ENCODE measurements at places on chromosomes 6 and 20. TPM values are rescaled to one million over a fixed set of nuclear protein-coding genes. Genes with fewer than 3 reads are reported as not detected.
A peak's percentile ranks its signal among the peaks of the same experiment; 100 is the strongest.

- no peak overlapping the region for H3K4me3 ChIP-seq
- no peak for DNase-seq
- H3K36me3 ChIP-seq, result no peaks in the 10 kb centered on the region
- no peak overlapping the region for H3K27ac ChIP-seq
- peaks cover 13% of the 10 kb centered on the region for H3K4me1 ChIP-seq
Measured at GRCh38 chr20:59102841-59103299, 60.3 kb upstream of the PRELID3B start.

Gene BPIFA1
- not detected for total RNA-seq

Gene PARD6B
- total RNA-seq, result 6.0 TPM

Gene MUCL3
- total RNA-seq, result not detected

GRCh38 chr6:1001655-1002349 is 308.9 kb upstream of the EXOC2 start:
- no peak overlapping the region for H3K27ac ChIP-seq
- H3K4me1 ChIP-seq, result no peaks in the 10 kb centered on the region
- no peaks in the 10 kb centered on the region for H3K36me3 ChIP-seq
- H3K4me3 ChIP-seq, result no peak overlapping the region
- DNase-seq, result no peak

DNA sequence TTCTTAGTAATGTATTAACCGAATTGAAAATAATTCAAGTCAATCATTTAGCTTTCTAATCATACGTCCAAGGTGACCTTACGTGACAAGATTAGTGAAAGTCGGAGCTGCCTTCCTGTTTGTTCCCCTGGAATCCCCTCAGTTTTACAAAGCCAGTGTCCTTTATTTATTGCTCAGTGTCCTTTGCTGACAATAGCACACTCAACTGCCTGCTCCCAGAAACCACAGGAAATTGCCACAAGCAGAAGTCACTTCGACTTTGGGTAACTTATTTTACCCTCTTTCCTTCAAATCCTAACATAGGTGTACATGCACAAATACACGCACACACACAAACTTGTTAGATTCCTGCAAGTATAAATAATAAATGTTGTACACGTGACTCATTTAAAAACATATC is 1167.7 kb upstream of the ADGRB3 start:
- no peaks in the 10 kb centered on the region for H3K4me1 ChIP-seq
- H3K4me3 ChIP-seq, result no peak overlapping the region
- no peak overlapping the region for H3K27ac ChIP-seq
- no peaks in the 10 kb centered on the region for H3K36me3 ChIP-seq
- no peak for DNase-seq

DNA sequence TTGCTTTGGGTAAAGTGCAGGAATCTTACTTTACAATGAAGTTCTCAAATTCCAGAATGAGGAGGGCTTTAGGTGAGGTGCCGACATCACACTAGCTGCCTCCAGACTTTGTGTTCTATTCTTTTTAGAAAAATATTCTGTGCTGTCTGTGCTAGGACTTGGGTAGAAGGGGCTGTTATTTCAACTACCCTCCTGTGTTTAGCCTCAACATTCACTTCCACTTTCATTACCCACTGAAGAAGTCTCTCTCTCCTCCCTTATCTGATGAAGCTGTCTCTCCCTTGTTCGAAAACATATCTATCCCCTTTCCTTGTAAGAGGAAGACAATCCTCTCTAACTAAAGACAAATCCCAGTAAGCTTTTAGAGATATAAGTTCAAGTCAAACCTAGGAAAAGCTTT is 25.0 kb upstream of the BRPF3 start:
- H3K27me3 ChIP-seq, result no peaks in the 10 kb centered on the region
- peaks cover 25% of the 10 kb centered on the region for H3K4me1 ChIP-seq
- H3K36me3 ChIP-seq, result peaks cover 8% of the 10 kb centered on the region
- H3K27ac ChIP-seq, result peak overlapping the region; percentile 21
- no peak for DNase-seq
- no peak overlapping the region for H3K4me3 ChIP-seq

GRCh38 chr20:48703511-48704219 is 124.1 kb downstream of the PREX1 start:
- no peaks in the 10 kb centered on the region for H3K27me3 ChIP-seq
- no peak overlapping the region for H3K4me3 ChIP-seq
- peak overlapping the region; percentile 36 for H3K27ac ChIP-seq

GRCh38 chr6:53048431-53049195 is 16.6 kb upstream of the FBXO9 start:
- no peaks in the 10 kb centered on the region for H3K27me3 ChIP-seq
- H3K36me3 ChIP-seq, result peaks cover 2% of the 10 kb centered on the region
- peak; percentile 33 for DNase-seq
- H3K27ac ChIP-seq, result no peak overlapping the region
- peak overlapping the region; percentile 39 for H3K4me3 ChIP-seq
- H3K4me1 ChIP-seq, result peaks cover 22% of the 10 kb centered on the region

DNA sequence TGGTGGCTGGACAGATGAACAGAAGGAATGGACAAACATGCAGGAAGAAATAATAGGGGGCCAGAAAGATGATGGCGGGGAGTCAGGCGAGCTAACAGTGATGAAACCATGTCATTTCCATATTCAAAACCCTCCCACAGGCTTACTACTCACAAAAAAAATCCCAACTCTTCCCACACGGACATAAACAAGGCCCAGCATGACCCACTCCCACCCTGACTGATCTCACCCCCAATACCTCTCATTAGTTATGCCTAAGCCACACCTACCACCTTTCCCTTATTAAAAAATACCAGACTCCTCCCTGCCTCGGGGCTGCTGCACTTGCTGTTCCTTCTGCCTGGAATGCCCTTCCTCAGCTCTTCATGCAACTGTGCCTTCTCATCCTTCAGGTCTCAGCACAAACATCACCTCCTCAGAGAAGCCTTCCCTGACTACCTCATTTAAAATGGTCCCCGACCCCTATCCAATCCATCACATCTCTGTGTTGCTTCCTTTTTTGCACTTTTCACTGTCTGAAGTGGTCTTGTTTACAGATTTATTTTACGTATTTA is 145.8 kb downstream of the PREX1 start:
- no peak for DNase-seq
- no peaks in the 10 kb centered on the region for H3K27me3 ChIP-seq
- H3K4me3 ChIP-seq, result no peak overlapping the region
- peaks cover 29% of the 10 kb centered on the region for H3K4me1 ChIP-seq

DNA sequence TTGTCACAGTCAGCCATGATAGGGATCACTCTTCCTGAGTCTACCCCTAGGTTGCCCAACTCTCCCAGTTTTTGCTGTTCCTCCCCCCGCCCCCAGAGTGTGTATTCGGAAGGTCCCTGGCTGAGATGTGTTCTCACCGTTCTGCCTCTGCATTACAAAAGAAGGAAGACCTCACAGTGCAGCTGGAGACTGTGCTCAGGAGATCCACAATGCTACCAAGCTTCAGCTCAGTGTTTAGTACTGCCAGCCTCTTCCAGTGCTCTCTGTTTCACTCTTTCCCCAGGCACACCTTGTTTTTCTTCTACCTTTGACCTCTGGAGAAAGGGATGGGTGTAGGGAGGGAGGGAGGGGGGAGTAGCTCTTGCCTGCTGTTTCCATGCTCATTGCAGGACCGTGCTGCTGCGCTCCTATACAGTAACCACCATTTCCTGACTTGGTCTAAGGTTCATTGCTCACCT is 13.4 kb upstream of the MOCS1 start:
- no peak for DNase-seq
- H3K27ac ChIP-seq, result no peak overlapping the region
- H3K4me1 ChIP-seq, result no peaks in the 10 kb centered on the region
- H3K27me3 ChIP-seq, result no peaks in the 10 kb centered on the region

- DNase-seq, result no peak
- no peak overlapping the region for H3K27ac ChIP-seq
- no peaks in the 10 kb centered on the region for H3K36me3 ChIP-seq
- no peaks in the 10 kb centered on the region for H3K4me1 ChIP-seq
- H3K27me3 ChIP-seq, result no peaks in the 10 kb centered on the region
Measured at GRCh38 chr20:8589956-8590355, 457.9 kb downstream of the PLCB1 start.

GRCh38 chr6:42315991-42316970 is 98.6 kb upstream of the MRPS10 start:
- DNase-seq, result no peak
- no peak overlapping the region for H3K4me3 ChIP-seq
- no peaks in the 10 kb centered on the region for H3K27me3 ChIP-seq

DNA sequence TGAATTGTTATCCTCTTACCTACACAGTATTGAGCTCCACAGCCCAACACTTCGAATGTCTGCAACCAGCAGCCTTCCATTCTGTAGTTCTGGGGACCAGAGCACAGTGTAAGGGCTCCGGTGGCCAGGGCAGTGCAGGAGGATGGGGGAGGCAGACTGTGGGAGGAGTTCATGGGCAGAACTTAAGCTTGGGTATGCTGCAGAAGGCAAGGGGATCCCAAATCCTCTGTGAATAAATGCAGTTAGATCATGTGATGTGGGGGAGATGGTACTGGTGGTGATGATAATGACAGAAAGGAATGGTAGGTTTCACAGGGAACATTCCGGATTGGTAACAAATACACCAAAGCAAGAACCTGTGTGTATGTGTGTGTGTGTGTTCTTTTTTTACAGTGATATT is 26.5 kb upstream of the CNKSR3 start:
- no peaks in the 10 kb centered on the region for H3K27me3 ChIP-seq
- H3K27ac ChIP-seq, result no peak overlapping the region
- DNase-seq, result no peak
- H3K4me3 ChIP-seq, result no peak overlapping the region

GRCh38 chr20:18847226-18847755 is 33.7 kb downstream of the SCP2D1 start:
- no peak overlapping the region for H3K27ac ChIP-seq
- no peaks in the 10 kb centered on the region for H3K4me1 ChIP-seq
- H3K4me3 ChIP-seq, result no peak overlapping the region
- no peaks in the 10 kb centered on the region for H3K36me3 ChIP-seq
- DNase-seq, result no peak

- H3K4me1 ChIP-seq, result no peaks in the 10 kb centered on the region
- no peak overlapping the region for H3K27ac ChIP-seq
- DNase-seq, result no peak
- H3K36me3 ChIP-seq, result no peaks in the 10 kb centered on the region
- no peak overlapping the region for H3K4me3 ChIP-seq
Measured at GRCh38 chr6:139270249-139270648, 21.5 kb downstream of the TXLNB start.

DNA sequence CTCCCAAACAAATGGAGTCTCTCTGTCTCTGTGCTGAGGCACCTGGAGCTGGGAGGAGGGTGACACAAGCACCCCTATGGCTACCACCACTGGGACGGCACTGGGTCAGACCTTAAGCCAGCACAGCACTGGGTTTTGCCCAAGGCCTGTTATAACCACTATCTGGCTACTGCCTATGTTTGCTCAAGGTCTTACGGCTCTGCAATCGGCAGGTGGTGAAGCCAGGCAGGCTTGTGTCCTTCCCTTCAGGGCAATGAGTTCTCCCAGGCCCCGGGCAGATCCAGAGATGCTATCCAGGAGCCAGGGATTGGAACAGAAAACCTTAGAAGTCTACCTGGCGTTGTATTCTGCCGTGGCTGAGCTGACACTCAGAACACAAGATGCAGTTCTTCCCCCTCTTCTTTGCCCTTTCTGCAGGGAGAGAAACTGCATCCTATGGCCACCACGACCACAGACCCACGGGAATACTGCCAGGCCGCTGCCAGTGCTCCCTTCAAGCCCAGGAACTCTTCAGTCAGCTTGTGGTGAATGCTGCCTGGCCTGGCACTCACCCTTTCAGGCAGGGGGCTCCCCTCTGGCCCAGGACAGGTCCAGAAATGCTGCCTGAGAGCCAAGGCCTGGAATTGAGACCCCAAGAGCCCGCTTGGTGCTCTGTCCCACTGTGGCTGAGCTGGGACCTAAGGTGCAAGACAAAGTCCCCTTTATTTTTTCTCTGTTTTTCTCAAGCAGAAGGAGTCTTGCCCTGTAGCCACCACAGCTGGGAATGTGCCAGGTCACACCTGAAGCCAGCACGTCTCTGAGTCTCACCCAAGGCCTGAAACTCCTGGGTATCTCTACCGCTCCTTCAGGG is 67.0 kb upstream of the FRMD1 start:
- no peak for DNase-seq
- H3K4me3 ChIP-seq, result no peak overlapping the region
- no peaks in the 10 kb centered on the region for H3K4me1 ChIP-seq
- no peak overlapping the region for H3K27ac ChIP-seq
- no peaks in the 10 kb centered on the region for H3K36me3 ChIP-seq

Gene NFATC2
- 55.8 TPM for total RNA-seq

DNA sequence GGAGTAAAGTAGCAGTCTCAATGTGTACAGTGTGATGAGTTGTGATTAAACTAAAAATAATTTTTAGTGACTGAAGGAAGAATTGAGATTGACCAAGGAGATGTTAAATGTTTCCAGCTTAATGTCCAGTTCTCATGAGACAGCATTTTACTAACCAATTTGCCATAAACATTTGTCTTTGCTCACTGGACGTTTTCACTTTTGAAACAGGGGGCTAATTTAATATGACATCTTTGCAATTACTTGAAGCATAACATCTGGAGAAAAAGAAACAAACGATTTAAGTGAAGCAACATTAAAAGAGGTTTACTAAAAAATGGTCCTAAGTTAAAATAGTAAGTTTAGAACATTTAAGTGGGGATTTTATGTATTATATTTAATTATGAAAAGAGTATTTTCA is 443.8 kb downstream of the BCKDHB start:
- no peaks in the 10 kb centered on the region for H3K4me1 ChIP-seq
- H3K27me3 ChIP-seq, result no peaks in the 10 kb centered on the region
- no peaks in the 10 kb centered on the region for H3K36me3 ChIP-seq
- H3K27ac ChIP-seq, result no peak overlapping the region

Gene SLC35D3
- not detected for total RNA-seq

DNA sequence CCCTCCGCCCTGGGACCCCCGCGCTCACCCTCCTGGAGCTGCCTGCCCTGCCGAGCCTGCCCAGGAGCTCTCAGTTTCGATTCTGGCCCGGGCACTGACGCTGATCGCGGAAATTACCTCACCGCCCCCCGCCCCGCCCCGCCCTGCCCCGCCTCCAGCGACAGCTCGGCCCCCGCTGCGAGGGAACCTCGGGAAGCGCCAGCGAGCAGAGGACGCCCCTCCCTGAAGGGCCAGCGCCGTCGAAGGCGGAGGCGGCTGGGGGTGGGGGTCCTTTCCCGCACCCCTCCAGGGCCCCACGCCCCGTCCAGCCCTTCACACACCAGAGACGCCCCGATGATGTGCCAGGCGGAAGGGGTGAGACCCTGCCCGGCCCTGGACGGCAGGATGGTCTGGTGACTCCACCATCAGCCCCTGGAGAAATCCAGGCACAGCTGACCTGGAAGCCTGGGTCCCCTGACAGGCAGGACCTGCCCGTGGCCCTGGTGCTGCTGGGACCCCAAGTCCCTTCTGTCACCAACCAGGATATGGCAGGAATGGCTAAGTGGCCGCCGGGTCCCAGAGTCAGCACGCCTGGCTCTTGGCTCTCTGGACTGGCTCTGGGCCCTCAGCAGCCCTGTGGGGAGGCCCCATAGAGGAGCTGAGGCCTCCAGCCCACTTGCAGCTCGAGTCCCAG is at the start of gene HELZ2:
HELZ2 (minus strand) TSS at position 84 of the 673 bp plus-strand sequence. CDS start 1,854 bp downstream, outside the sequence.
- H3K36me3 ChIP-seq, result peaks cover 6% of the 10 kb centered on the region
- H3K27ac ChIP-seq, result peak within 1 kb of the TSS; percentile 89
- peak; percentile 85 for DNase-seq
- peaks cover 10% of the 10 kb centered on the region for H3K4me1 ChIP-seq
- peak within 1 kb of the TSS; percentile 83 for H3K4me3 ChIP-seq

- no peak overlapping the region for H3K4me3 ChIP-seq
- H3K4me1 ChIP-seq, result no peaks in the 10 kb centered on the region
- no peak overlapping the region for H3K27ac ChIP-seq
- DNase-seq, result no peak
- H3K27me3 ChIP-seq, result no peaks in the 10 kb centered on the region
- no peaks in the 10 kb centered on the region for H3K36me3 ChIP-seq
Measured at GRCh38 chr6:113143206-113143605, 713.9 kb upstream of the MARCKS start.

Measured in activated CD8-positive, alpha-beta T cell treated with anti-CD3 and anti-CD28 coated beads, Interleukin-2, amount 10 ng/mL, durations not matched to agents 7 days and 5 days (primary cell).